ENCODE measurements at places on chromosomes 1 and 21.

DNA sequence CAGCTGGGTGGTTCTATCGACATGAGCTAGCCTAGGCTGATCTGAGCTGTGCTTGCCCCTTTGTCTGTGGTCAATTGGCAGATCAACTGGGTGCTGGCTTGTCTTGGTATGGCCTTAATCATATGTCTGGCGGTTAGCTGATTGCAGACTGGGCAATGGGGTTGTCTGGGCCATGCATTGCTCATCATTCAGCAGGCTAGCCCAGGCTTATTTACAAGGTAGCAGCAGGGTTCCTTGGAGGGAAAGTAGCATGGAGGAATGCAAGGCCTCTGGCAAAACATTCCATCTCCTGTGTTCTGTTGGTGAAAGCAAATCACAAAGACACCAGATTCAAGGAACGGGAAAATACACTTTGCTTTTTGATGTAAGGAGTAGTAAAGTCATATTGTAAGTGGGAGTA, 84.0 kb upstream of the IVNS1ABP start:
- DNase-seq = no peak

- no peak for DNase-seq
These were observed 9.3 kb upstream of the S100A10 start for GRCh38 chr1:152002960-152003359.

GRCh38 chr1:45370575-45370974, 30.3 kb upstream of the MUTYH start:
- no peak for DNase-seq

DNA sequence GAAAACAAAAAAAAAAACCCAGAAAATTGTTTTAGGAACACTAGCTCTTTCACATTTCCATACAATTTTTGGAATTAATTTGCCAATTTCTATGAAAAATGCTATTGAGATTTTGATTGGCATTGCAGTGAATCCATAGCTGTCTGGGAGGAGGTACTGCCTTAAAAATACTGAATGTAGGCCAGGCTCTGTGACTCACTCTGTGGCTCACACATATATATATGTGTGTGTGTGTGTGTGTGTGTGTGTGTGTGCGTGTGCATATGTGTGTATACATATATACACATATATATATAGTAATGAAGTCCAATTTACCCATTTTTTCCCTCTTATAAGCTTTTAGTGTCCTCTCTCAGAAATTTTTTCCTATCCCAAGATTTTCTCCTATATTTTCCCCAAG, 214.2 kb upstream of the DMRTA2 start:
- DNase-seq = no peak

GRCh38 chr1:19381261-19381660, 69.1 kb downstream of the SLC66A1 start:
- DNase-seq = peak; percentile 39

GRCh38 chr1:220335668-220336067, 63.4 kb upstream of the RAB3GAP2 start:
- no peak for DNase-seq

- no peak for DNase-seq
These were observed 9.6 kb downstream of the ACKR1 start for GRCh38 chr1:159214149-159214760.

- no peak for DNase-seq
These were observed 83.5 kb upstream of the ADGRL2 start for GRCh38 chr1:81717230-81717629.

GRCh38 chr1:2801535-2802291, at the start of gene TTC34:
TSS of gene TTC34 (minus strand) at chr1:2801693. CDS start at chr1:2800827, 866 bp downstream.
- DNase-seq = no peak

GRCh38 chr1:187517546-187517945, 688.8 kb downstream of the PLA2G4A start:
- DNase-seq = no peak

- no peak for DNase-seq
These were observed 40.0 kb downstream of the LHX8 start for GRCh38 chr1:75174031-75174760.

- no peak for DNase-seq
These were observed 3.2 kb downstream of the F3 start for GRCh38 chr1:94538243-94538827.

DNA sequence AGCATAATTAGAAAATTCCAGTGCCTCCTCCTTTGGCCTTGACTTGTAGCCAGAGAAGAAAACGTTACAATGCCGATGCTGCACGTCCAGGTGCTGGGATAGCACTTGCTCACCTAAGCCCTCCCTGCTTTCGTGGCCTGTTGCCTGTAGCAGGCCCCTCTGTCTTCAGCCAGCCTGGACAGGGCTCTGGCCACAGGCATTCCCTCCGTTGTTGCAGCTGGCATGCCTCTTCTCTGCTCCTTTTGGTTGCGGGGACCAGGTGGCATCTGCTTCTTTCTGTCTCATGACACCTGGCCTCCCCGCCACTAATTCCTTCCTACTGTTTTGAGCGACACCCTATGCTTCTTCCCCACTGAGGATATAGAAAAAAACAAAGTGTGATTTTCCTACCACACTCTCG, 54.6 kb upstream of the MORC3 start:
- DNase-seq = no peak

GRCh38 chr1:6048179-6048867, 2.6 kb downstream of the KCNAB2 start:
- DNase-seq = peak; percentile 30

GRCh38 chr1:13714851-13715250, 14.9 kb downstream of the PRDM2 start:
- DNase-seq = no peak

DNA sequence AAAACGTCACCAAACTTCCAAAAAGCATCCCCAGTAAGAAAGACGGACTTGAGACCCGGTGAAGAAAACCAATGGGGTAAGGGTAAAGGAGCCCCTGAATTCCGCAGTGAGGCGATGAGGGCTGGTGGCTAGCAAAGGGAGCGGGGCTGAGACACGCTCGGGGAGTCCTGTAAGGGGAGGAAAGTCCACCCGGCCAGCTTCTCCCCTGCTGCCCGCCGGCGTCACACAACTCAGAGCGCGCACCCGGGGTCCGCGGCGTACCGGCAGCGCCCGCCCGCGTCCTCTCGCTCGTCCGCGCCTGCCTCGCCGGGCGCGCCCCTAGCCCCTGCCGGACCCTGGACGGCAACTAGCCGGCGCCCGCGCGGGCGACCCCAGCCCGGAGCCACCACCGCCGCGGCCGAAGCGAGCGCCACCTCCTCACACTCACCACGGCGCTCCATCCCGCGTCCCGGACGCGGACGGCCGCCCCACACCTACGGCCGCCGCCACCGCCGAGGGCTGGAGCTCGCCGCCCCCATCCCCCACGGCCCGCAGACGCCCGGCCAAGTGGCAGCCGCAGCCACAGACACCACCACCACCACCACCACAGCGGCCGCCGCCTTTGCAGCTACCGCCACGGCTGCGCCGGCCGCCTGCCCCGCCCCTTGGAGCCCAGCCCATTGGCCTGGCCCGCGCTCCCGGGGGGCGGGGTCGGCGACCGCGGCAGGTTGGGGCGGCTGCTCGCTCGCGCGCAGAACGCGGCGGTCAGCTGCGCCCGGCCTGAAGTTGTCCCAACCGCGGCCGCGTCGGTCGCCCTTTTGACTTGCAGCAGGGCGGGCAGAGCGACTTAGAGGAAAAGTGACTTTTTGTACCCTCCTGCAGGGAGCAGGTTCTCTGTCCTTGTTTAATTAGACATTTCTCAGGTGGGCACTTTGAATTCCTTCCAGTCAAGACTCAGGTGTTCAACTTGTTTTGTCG, 10.0 kb upstream of the ARHGAP29 start:
- no peak for DNase-seq

DNA sequence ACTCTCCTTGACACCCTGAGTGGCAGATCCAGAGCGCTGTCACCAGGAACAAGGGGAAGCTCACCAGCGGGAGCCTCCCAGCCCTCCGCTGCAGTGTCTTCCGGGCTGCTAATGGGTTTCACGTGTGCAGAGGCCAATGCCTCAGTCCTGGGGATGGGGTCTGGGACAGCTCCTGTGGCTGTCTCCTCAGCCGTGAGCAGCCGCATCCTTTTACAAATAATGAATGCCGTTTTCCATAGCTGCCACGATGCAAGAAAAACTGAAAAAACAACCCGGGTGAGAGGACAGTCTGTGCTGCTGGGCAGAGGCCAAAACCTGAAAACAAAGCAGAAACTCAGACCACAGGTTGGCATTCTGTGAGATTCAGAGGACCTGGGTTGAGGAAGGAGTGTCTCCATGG, 212.2 kb upstream of the RAB4A start:
- no peak for DNase-seq

Data from amygdala (tissue), 56 donors.